ENCODE measurements at places on chromosomes 16 and 17.

- no peak for DNase-seq
These were observed 326.4 kb upstream of the KIF2B start for GRCh38 chr17:53496356-53496755.

DNA sequence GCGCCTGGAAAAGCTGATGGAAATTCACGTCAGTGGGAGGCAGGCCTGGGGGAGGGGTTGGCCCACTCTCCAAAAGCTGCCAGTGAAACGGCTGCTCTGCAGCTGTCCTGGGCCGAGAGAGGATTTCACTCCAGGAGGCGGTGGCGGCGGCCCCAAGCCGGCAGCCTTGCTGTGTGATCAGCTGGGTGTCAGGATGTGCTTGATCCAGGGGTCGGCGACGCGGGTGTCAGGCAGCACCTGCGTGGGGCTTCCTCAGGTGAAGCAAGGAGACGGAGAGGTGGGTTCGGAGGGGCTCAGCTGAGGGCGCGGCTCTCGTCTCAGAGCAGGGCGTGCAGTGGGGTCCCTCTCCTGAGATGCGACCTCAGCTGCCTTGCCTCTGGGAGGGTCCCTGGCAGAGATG, 7.0 kb downstream of the CBFA2T3 start:
- no peak for DNase-seq

DNA sequence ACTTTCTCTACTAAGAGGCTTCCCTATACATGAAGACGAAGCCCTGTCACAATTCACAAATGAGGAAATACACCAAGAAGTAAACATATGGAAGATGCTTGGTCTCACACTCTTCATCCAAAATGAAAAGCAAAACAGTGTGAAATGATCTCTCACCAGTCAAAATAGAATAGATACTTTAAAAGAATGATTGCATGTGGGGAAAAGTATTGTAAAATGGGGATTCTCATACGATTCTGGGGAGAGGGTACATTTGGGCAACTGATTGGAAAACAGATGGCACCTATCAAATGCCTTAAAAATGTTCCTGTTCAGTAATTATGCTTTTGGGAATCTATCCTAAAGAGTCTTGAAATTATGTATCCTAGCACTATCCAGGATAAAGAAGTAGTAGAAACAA, 78.1 kb downstream of the ASIC2 start:
- DNase-seq, result no peak

DNA sequence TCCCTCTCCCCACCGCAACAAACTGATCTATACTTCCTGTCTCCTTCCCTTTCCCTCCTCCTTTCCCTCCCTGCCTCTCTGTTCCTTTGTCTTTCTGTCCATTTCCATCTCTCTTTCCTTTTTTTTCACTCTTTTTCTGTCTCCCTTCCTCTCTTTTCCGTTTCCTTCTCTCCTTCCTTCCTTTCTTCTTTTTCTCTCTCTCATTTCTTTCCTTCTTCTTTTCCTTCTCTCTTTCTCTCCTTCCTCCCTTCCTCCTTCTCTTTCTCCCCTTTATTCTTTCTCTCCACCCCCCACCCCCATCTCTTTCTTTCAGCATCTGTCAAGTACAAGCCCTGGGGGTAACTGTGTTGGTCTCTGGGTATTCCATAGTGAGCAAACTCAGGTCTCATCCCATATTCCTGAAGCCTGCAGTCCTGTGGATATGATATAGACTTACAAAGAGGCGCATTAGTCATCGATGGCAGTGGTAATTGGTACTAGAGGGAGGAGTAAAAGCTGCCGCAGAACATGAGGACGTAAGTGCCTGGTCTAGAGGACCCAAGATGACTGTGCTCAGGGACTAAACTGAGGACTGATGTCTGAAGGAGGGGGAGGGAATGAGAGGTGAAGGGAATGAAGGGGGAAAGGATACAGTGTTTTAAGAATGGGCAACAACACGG, 50.4 kb downstream of the VAT1L start:
- no peak for DNase-seq

GRCh38 chr16:11706180-11706742, 36.4 kb downstream of the TXNDC11 start:
- DNase-seq, result no peak

DNA sequence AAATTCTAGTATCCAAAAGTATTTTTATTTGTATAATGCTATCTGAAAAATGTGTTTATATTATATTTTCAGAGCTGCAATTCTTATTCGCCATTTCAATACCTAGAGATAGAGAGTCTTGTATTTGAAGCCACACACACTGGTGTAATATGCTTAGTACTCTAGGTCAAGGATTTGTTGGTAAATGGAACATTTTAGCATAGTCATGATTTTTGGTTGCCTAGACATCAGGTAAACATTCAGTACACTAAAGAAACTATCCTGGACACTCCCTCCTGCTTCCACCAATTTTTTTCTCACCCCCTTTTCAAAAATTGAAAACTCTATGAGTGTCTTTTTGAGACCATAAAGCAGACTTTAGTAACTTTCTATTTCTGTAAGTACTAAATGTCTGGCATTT, 20.8 kb downstream of the ABHD15 start:
- DNase-seq, result no peak

DNA sequence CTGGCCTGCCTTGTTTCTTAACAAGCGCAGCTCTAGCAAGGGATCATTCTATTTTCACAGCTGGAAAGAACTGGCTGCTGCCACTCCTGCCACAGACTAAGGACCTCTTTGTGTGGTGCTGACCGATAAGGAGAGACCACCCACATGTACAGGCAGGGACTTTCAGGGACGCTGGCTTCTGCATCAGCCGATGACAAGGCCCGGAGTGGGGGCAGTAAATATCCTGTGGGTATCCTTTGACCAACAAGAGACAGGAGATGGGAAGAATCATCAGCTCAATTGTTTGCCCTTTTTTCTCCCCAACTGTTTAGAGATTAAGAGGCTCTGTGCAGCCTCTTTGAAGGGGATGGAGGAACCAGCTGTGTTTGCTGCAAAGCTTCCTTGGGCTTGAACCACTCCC, 9.2 kb upstream of the ITPRIPL2 start:
- no peak for DNase-seq

DNA sequence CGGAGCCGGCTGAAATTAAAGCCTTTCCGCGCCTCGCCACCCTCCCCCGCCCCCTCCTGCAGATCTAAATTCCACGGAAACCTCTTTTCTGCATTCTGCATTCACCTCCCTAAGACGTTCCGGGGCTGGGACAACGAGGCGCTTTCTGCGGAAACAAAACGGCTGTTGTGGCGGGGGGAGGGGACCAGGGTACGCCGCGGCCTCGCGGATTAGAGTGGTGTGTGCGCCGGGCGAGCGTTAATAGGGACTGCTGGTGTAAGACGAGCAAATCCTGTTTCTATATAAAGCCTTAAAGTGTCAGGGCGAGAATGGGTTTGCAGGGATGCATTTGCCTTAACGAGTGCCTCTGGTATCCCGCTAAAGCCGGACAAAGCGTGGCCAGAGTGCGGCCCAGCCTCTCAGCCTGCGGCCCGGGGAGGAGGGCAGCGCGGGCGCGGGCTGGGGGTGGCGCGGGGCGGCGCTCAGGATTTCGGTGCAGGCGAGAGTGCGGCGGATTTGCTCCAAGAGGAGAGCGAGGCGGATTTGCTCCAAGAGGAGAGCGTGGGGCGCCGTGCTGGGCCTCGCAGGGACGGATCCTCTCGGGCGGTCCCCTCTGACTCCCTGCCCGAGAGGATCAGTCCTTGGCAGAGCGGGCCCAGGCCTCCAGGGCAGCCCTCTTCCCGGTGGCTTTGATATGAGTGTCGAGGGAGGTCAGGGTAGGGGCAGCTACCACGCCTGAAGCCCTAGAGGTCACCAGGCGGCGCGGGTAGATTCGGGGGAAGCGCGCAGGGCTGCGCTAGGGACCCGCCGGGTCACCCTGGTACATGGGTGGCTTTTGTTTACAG, 5.1 kb downstream of the BAHCC1 start:
- no peak for DNase-seq

DNA sequence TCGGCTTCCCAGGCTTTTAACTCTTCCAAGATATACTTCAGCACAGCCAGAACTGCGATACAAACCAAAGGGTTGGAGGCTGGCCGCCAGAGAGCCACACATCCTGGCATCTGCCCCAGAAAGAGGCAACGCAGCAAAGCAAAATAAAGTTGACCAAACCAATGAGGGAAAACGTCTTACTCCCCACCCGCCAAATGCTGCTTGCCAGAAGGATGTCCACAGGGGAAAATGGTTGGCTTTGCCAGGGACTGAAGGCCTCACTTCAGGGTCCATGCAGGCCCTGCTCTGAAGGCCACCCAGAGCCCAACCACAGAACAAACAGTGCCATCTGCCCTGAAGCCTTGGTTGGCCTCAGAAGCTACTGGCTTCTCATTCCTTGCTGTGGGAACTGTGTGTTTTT, 15.0 kb downstream of the CACNG1 start:
- DNase-seq, result no peak

- DNase-seq, result no peak
These were observed 13.5 kb upstream of the DBNDD1 start for GRCh38 chr16:90032674-90033331.

Data from activated CD4-positive, alpha-beta T cell treated with anti-CD3 and anti-CD28 coated beads, Interleukin-2, amount 50 U/mL, for 16 hours (primary cell).